Stimulated activated effector memory CD8-positive, alpha-beta T cell treated with anti-CD3 and anti-CD28 coated beads, Interleukin-12 subunit alpha, Interleukin-12 subunit beta, amount 100 ng/mL, for 72 hours (primary cell): ENCODE measurements at places on chromosomes 16 and 17.

DNA sequence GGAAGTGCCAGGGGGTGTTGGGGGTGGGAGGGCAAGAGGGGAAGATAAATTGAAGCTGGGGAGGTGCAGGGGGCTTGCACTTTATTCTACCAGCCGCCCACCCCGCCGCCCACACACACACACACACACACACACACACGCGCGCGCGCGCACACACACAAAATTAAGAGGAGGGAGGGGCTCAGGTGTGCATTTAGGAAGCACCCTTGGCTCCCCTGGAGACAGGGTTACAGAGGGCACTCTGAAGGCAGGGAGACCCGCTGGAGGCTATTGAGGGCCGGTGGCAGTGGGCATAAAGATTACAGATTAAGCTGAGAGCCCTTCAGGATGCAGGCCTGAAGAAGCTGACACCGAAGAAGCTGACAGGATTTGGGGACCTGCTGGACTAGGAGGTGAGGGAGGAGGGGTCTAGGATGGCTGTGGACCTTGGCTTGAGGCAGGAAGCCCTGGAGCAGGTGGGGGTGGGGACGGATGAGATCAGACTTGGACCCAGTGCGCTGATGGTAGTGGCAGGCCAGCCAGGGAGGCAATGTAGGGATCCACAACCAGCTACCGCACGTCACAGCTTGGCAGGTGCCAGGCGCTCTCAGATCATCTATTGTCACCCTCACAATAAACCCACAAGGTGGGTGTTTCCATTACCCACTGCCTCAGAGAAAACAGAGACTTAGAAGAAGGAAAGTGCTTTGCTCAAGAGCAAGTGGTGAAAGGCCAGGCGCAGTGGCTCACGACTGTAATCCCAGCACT, 772 bp upstream of the SAMD14 start:
- no peak for DNase-seq

GRCh38 chr17:4708436-4708835, 2.0 kb upstream of the ARRB2 start:
- DNase-seq: no peak

DNA sequence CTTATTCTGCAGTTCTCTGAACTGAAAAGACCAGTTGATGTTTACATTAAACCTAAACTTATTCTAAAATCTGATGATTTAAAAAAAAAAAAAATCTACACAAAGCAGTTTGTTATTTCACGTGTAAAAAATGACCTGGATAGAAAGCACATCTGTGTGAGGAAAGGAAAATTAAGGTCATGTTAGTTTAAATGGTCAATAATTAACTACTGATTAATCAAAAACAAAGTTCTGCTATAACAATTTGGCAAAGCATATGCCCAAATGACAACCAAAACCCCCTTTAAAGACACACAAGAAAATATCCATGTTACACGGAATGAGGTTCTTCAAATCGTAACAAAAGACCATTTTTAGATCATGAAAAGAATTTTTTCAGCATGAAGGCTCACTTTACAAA, 30.4 kb downstream of the CACNG1 start:
- no peak for DNase-seq

DNA sequence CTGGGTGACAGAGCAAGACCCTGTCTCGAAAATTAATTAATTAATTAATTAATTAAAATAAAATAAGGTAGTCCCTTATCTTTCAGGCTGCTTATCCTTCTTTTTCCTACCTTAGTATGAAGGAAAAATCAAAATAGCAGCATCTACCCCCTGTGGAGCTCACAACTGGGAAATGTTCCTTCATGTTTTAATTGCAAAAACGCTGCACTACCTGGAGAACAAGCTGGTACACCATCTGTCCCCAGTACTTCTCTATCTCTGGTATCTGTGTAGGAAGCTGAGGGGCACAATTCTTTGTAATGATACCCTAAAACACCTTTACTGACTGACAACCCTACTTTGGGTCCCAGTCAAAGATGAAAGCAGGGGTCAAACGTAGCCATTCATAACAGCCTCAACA, 55.1 kb upstream of the MNT start:
- no peak for DNase-seq

- no peak for DNase-seq
Observed at GRCh38 chr17:35210741-35211140, 16.5 kb upstream of the SLC35G3 start.
